ENCODE measurements at places on chromosomes 2 and 18. TPM values are rescaled to one million over a fixed set of nuclear protein-coding genes. Genes with fewer than 3 reads are reported as not detected.

The UGP2 gene
- total RNA-seq = 58.8 TPM

The RUFY4 gene
- total RNA-seq = not detected

The DAW1 gene
- 1.4 TPM for total RNA-seq

DNA sequence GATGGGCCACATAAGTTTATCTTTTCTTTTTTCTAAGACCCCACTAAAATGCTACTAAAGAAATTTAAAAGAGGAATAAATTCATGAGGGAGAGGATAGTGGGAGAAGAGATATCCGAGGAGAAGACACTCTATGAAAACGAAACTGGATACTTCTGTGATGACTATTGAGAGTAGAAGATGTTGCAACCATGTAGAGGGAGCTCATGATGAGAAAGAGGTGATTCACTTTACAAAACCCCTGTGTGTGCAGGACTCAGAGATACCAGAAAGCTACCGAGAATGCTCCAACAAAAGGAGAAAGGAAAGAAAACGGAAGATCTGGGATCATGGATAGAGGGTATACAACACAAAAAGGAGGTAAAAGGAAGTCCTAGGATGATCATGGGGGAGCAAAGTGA is 34.9 kb downstream of the SLC38A11 start:
- peak; percentile 96 for DNase-seq

The ZNF236 gene
- 9.7 TPM for total RNA-seq

The NCL gene
- total RNA-seq = 289 TPM

DNA sequence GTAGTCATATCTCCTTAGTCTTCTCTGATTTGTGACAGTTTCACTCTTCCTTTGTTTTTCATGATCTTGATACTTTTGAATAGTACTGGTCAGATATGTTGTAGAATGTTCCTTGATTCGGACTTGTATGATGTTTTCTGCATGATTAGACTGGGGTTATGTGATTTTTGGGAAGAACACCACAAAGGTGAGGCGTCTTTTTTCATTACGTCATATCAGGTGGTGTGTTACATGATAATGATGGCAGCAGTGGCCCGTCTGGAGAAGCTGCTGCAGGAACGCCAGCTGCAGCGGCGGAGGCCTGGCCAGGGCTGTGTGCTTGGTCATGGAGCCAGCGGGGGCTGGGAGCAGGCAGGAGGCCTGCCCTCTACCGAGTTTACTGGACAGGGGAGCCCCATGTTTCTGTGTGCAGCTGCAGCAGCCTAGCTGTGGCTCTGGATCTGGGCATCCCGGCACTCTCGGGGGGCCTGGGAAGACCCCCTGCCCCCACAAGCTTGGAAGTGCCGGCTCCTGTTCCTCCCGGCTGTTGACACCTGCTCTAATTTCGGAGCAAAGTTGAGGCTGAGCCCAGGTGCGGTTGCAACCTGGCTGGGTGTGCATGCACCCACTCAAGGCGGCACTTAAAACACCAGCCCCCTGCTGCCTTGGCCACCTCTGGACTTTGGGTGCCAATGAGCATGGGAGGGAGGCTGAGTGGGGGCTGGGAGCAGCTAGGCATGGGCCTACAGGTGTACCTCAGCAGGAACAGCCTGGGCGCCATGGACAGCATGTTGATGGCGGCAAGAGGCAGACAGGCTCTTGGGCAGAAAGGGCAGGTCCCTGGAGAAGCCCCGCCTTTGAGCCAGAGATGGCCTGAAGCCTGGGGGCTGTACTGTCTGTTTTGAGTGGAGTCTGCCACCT is 26.1 kb downstream of the SLC4A10 start:
- DNase-seq = no peak

- no peak for DNase-seq
Observed at GRCh38 chr2:144249035-144249637, 270.8 kb downstream of the ZEB2 start.

- no peak for DNase-seq
Observed at GRCh38 chr18:34212511-34212910, 12.2 kb downstream of the NOL4 start.

GRCh38 chr2:173590276-173590861 is 235.7 kb downstream of the CDCA7 start:
- DNase-seq = peak; percentile 98

GRCh38 chr2:7348761-7349160 is 431.5 kb downstream of the RNF144A start:
- DNase-seq = no peak

The GKN2 gene
- total RNA-seq = not detected

DNA sequence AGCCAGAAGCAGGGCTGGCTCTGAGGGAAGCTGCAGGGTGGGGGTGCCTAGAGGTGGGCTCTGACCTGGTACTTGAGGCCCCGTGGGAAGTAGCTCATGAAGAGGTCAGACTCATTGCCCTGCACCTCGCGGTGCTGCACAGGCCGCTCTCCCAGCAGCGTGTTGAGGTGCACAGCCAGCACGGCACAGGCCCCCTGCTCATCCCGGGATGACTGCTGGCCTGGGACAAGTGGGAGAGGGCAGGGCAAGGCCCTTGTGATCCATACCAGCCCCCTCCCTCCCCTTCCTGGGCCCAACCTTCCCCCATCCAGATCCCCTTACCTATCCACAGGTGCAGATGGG is 8.7 kb downstream of the CAPG start:
- no peak for DNase-seq

The POTEJ gene
- not detected for total RNA-seq
